RKO (cell line): ENCODE measurements at places on chromosomes 1 and 21.

DNA sequence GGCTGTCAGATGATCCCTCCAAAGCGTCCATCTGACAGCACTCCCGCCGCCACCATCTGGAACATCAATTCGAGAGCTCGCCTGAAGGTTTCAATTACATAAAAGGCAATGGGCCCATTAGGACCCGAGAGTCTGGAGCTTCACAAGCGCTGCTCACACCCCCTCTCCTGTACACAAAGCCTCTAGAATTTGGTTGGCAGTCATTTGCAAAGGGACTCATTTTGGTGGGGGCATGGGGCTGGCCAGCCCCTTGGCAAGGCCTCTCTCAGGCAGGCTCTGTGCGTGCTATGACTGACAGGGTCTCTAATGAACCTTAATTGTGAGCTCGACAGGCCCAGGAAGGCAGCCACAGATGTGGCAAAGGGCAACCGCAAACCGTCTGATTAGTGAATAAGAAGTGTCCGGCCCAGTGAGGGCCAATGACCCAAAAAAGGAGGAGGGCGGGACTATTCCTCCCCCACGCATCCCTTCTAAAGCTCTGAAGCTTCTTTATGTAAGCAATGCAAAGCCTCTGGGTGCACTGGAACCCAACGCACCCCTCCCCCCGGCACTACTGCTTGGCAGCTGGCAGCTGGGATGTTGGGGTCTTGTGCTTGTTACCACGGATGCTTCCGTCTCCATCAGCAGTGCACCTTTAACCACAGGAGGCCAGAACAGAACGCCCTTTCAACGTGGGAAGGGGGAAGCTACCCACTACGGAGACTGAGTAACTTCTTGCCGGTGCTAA is 79.4 kb downstream of the CAPZB start:
- DNase-seq: no peak

- DNase-seq: no peak
Observed at GRCh38 chr21:17786071-17786850, 32.9 kb downstream of the C21orf91 start.

DNA sequence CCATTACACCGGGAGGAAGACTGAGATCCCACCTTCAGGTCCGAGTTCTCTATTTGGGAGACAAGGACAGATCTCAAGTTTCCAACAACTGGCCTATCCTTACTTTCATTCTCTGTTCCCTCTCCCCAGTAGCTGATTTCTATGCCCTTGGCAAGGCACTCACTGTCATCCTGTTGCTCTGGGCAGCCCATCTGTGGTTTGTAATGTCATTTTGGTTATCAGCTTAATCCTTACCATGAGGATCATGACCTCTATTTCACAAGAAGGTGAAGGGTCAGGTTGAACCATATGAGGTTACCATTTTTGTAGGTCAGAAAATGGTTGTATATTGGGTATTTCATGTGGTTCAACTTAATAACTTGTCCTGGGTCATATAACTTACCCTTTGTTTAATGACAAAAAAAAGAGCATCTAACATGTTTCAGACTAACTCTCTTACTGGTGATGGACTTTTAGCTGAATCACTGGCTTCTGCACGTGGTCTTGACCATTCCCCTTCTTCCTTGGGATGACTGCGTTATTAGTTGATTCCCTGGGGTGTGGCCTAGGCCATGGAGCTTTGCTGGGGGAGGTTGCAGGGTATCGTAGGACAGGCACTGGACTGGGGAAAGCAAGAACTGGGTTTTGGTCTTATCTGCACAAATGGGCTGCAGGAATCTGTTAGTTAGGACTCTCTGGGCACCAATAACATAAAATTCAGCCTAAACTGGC is 120.2 kb downstream of the ACTL8 start:
- peak; percentile 38 for DNase-seq

- DNase-seq: no peak
Observed at GRCh38 chr1:149965440-149965839, 28.8 kb upstream of the MTMR11 start.

DNA sequence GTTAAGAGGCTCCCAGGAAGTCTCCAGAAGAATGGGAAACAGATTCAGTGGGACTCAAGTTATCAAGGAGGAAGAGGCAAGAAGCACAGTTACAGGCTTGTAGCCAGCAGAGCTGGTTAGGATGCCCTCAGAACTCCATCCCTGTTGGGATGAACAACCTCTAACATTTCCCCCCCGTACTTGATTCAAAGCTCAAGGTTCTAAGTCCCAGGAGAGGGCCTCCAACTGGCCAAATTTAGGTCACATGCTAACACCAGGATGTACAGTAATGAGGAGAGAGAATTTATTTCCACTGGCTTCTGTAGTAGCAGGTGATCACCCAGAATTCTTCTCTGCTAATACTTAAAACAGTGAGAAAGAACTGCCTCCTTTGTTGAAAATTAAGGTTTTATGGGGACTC is 22.3 kb upstream of the HSPA13 start:
- no peak for DNase-seq

DNA sequence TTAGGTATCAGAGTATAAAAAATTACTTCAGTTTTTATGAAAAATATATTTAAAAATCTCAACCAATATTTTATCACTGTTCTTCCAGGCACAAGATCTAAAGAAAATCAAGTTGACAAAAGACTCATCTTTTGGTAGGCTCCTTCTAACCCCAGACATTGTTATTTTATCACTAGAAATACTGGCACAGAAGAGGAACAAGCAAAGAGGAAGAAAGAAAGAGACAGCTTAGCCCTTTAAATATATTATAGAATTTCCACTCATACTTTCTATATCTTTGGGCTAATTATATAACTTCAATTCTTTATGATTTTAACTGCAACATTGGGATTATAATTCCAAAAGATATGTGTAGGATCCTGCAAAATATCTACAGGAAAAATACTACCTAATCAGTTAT is 32.4 kb downstream of the SPTA1 start:
- no peak for DNase-seq

- no peak for DNase-seq
Observed at GRCh38 chr1:203526572-203526971, 32.6 kb downstream of the OPTC start.

DNA sequence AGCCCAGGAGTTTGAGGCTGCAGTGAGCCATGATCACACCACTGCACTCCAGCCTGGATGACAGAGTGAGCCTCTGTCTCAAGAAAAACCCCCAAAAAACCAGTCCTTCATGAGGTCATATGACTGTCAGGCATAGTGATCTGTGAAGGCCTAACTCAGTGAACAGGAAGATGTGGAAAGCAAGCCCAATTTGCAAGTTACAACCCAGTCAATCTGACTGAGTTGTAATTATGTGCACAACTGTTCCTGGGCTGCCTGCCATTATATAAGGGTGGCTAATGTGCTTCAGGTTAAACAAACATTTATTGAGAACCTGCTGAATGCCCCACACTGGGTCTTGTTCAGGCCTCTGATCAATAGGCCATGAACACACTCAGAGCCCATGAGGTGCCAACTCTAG is 38.2 kb upstream of the KIRREL1 start:
- DNase-seq: no peak

DNA sequence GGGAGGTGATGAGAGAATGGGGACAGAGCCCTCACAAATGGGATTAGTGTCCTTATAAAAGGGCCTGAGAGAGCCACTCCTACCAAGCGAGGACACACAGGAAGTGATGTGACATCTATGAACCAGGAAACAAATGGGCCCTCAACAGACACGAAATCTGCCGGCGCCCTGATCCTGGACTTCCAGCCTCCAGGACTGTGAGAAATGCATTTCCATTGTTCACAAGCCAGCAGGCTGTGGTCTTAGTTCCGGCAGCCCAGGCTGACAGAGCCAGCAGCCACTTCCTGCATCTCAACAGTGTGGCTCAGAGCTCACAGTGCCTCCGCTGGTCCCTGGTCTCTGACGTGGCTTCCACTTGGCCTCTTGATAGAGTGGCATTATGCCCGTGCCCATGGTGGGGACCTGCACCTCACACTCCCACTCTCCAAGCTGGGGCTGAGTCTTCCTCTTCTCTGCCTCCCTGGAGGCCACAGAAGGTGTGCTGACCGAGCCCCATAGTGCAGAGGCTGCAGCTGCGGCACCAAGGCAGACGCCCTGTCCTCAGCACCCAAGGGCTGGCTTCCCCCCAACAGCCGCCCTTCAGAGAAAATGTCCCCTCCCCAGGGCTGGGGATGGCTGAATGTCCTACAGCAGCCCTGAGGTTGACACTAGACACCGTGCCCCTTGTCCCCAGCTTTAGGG is 44.9 kb downstream of the ACOT7 start:
- DNase-seq: no peak

GRCh38 chr1:58710190-58711085 is 10.6 kb upstream of the MYSM1 start:
- no peak for DNase-seq

GRCh38 chr1:186491336-186491735 is 30.4 kb upstream of the PDC start:
- DNase-seq: no peak

DNA sequence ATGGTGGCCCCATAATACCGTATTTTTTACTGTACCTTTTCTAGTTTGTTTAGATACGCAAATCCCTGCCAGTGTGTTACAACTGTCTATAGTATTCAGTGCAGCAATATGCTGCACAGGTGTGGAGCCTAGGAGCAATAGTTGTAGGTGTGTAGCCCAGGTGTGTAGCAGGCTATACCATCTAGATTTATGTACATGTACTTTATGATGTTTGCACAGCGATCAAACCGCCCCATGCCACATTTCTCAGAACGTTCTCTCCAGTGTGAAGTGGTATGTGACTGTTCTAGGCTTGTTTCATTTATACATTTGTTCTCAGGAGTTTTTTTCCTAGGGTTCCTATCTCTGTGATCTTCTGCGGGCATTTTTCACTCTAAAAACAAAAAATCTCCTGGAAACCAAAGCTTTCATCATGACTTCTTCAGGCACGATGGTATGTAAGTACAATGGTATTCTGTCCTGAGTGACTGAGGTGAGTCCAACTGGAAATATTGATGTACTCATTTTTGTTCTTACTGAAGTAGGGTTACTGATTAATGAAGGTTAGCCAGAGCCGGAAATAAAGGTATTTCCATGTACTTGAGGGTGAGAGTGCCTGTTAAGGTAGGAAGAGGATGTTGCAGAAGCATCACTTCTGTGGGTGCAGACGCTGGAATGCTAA is 153.0 kb downstream of the GABPA start:
- DNase-seq: no peak

GRCh38 chr1:4267381-4268261 is 367.5 kb upstream of the C1orf174 start:
- DNase-seq: no peak

DNA sequence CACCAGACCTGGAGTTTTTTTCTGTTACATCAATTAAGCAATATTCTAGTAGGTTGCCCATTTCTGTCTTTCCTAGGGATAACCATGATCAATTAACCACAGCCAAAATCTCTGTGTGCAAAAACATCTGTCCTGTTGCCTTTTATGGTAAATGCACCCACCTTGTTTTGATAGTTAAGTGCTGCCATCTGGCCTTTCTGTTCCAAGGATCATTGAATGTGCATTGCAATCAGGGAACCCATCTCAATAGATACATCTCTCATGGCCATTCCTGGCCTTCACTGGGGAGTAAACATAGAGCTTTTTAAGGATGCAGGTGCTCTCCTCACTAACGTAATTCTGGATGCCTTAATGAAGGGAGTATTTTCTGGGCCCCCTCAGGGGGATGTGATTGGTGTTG is 111.8 kb upstream of the KIAA1614 start:
- no peak for DNase-seq

DNA sequence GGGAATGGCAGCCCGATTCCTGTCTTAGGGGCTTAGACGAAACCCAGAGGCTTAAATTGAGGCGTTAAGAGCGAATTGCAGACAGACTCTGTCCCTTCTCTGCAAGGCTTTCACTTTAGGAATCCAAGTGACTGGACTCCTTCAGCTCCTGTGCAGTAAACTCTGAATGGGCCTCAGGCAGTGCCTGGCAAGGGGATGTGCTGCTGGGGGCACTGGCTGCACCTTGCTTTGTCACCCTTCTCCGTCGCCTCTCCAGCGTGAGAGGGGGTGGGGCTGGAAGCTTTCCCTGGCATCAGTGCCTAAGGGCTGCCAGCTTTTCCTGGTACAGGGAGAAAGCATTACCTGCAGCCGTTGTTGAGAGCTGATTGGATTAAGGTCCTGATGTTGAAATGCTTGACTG is 39.9 kb upstream of the NFASC start:
- no peak for DNase-seq

DNA sequence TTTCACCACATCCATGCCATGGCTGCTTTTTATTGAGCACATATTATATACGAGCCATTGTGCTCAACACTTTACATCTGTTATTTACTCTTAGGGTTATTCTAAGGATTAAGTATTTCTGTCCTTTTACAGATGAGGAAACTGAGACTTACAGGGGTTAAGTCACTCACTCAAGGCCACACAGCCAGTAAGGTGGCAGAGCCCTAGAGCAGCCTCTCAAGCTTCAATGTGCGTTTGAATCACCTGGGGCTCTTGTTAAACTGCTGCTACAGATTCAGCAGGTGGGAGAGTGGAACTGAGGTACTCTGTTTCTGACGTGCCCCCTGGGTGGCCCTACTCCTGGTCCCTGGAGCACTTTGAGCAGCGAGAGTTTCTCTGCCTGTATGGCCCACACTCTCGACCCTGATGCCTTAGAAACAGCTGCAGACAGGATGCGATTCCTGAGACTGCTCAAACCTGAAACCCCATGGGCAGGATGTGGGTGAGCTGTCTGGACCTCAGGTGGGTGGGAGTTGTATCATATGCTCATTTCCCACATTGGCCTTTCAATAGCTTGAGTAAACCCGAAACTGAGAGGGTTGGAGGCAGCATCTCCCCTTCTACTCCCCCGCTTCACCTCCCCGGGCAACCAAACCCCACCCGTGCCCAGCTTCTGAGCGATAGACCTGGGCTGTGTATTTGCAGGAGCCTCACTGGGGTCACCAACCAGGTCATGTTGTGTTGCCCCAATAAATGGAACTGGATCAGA is 59.3 kb downstream of the MAN1C1 start:
- DNase-seq: no peak

- no peak for DNase-seq
Observed at GRCh38 chr1:62722796-62723195, 34.6 kb upstream of the DOCK7 start.

- peak; percentile 28 for DNase-seq
Observed at GRCh38 chr1:14590411-14591180, 7.9 kb upstream of the KAZN start.

DNA sequence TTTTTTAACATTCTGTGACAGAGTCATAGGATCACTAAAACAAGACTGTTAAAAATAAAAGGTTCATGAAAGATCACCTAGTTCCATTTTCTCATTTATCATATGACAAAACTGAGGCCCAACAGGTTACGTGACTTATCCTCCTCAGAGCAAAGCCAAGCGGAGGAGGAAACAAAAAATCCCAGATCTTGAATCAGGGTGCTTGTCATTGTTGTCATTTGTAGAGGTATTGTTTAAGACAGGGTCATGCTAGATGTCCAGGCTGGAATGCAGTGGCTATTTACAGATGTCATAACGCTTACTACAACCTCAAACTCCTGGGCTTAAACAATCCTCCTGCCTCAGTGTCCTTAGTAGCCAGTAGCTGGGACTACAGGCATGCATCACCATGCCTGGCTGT is 293.2 kb downstream of the DSCAM start:
- no peak for DNase-seq
